ENCODE measurements at places on chromosomes 6 and 20.

DNA sequence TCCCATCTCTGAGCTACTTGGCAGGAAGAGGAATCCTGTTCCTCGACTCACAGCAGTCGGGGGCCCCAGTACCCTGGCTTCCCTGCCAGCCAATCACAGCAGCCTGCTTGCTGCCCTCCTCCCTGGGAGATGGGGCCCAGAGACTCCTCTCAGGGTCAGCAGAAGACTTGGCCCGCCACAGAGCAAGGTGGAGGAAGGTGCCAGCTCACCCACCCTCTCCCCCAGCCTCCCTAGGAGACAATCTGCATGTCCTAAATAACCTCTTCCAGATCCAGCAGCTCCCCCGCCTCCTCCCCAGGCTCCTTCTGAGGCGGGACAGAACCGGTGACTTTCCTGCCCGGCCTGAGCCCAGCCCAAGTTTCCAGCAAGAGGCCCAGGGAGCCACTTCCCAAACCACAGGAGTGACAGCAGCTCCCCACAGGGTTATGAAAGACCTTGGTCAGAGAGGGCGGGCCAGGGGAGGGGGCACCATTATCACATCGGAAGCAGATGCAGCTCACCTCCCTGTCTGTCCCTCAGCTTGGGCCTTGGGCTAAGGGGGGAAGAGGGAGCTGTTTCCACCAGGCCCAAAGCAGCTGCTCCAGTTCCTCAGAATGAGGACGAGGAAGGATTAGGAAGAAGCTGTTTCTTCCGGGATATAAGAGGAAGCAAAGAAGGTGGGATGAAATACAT lies 2.3 kb downstream of the CCND3 start:
- DNase-seq = peak; percentile 92

- DNase-seq = no peak
Observed at GRCh38 chr6:42279966-42280629, 62.4 kb upstream of the MRPS10 start.

DNA sequence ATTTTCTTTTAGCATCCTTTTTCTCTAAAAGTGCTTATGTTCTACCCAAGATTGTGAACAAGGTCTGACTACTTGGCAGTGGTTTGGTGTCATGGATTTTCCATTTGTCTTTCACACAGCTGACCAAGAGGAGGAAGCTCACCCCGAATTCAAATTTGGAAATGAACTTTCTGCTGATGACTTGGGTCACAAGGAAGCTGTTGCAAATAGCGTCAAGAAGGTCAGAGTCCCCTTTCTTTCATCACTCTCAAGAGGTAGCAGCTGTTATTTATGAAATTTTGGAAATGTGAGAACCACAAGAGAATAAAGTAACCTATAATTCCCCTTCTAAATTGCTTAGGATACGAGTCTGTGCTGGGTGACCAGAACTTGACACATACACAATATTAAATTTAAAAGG lies 113.0 kb upstream of the LAMP5 start:
- no peak for DNase-seq

DNA sequence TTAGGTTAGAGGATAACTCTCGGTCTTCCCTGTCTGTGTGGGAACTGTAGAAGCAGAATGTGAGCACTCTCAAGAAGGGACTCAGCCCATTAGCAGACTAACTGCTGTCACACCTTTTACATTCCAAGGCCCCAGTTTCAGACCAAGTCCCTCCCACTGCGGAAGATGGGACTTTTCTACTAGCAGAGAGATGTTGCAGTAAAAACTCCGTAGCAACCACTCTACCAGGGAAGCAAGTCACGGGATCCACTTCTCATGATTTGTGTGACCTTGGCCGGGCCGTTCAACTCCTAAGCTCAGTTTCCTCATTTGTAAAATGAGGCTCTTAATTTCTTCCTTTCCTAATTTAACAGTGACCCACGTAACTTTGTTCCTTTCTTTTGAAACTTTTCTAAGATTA lies 77.1 kb upstream of the SLC4A11 start:
- no peak for DNase-seq

DNA sequence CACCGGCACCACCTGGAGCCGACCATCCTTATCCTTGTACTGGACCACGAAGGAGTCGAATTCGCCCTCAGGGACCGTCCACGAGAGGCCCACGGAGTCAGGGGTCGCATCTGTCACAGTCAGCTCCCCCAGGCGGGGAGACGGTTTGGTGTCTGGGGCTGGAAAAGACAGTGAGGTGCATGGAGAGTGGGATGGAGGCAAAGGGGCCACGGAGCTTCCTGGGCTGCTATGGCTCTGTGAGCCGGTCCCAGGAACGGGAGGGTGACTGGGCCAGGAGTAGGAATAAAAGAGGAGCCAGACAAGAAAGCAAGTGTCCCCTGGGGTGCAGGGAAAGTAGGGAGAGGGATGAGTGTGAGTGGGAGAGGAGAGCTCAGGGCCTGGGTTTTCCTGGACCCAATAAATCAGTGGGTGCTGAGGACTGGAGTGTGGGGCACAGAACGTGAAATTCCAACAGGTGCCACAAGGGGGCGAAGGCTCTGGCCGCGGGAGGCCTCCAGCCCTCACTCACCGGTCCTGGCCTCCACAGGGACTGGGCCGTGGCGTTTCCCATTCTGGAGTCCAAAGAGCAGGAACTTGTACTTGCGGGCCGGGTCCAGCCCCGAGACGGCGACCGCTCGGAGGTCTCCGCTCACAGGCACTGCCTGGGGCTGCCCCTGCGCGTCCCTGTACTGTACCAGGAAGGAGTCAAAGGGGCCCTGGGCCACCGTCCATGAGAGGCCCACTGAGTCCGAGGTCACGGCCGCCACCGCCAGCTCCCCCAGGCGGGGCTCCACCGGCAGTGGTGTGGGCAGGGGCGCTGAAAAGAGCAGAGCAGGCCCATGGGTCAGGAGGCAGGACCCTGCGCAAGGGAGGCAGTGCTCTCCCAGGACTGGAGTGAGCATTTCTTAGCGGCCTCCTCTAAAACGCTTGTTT lies 9.9 kb downstream of the CYP21A2 start:
- peak; percentile 73 for DNase-seq

DNA sequence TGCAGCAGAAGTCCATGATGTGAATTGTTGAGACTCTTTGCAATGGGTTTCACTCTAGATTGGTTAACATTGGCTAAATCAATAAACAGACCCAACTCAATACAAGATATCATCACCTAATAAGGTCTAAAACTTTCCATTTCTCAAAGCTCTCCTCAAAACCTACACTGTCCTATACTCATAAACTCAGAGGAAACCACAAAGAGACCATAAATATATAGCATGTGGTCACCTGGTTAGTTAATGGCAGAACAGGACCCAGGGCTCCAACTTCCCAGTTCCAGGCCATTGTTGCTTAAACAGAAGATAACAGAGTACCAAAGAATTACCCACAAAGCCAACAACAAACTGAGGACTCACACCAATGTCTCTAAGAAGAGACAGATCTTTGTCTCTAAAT lies 12.0 kb downstream of the RTN4IP1 start:
- DNase-seq = no peak

- no peak for DNase-seq
Observed at GRCh38 chr6:23268348-23268747, 699.0 kb downstream of the HDGFL1 start.

GRCh38 chr6:11341867-11342266 lies 109.4 kb upstream of the NEDD9 start:
- no peak for DNase-seq

- DNase-seq = no peak
Observed at GRCh38 chr20:48012401-48012974, 227.2 kb upstream of the SULF2 start.

- no peak for DNase-seq
Observed at GRCh38 chr6:25113436-25113835, 165.7 kb upstream of the CARMIL1 start.

DNA sequence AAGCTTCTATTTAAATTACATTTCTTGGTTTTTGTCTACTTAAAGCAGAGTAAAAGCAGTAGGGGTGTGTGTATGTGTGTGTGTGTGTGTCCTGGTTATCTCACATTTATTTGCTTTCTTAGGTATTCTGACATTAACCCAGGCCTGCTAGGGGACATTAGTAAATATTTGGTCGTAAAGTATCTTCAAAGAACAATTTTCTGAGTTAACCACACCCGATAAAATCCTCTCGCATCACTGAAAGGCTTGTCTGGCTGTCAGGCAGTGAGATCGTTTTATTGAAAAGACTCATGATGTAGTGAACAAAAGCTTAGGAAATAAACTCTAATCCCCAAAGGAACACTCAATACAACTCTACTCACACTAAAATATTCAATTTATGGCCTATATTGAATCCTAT lies 77.9 kb downstream of the ZNF217 start:
- no peak for DNase-seq

DNA sequence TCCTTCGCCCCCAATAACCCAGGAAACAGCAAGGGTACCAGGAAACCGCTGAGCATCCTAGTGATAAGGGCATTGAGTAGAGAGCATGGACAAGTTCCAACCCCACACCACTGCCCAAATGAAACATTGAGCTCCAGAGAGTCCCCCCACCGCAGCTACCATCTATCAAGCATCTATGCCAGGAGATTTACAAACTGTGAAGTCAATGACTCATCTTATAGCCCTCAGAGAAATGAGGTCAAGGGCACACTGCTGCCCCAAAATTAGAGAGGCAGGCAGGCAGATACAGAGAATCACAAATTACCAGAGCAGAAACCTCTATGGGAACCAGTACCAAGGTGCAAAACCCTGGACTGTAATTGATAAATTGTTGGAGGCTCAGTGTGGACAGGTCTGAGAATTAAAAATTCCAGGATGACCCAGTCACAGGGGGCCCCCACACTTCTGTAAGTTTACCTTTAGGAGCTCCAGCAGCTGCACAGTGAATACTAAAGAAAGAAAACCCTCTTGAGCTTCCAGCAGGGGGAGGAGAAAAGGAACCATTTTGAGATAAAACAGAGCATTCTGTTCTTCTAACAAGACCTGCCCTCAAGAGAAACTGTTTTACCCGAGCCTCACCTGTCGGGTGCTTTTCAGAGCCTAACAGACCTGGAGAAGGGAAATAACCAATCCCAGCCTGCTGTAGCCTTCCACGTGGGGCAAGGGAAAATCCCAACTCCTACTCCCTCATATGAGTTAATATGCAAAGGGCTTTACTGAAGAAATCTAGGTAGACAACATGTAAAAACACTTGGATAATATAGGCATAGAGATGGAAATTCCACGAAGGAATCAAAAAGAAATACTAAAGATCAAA lies 118.0 kb upstream of the ARID1B start:
- peak; percentile 19 for DNase-seq

DNA sequence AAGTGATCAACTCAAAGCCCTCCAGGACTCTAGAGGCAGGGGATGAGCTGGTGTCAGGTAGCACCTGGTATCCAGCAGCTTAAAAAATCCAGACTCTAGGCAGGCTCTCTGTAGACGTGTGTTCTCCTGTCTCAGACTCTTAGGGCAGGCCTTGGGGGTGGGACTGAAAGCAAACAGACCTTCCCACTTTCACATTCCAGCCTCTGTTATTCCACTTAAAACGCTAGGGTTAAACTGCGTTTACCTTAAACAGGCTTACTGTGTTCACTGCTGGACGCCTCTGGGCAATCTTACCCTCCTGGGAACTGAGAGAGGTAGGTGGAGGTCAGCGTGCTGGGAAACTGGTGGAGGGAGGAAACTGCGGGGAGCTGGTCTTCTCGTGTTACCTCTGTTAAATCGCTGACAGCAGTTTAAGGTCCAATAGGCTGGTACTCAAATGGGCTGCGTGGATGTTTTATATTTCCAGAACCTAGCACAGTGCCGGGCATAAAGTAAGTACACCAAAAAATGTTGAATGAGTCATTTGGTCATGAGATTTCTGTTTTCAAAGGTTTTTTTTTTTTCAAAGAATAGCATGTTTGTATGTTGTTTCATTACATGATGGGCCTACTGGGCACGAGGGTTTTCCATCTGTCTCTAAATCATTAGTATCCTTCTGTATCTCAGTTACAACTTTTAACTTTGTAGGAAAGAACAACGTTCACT lies at the start of gene GCNT2:
Gene GCNT2 (plus strand): TSS at position 248 of the 705 bp plus-strand sequence. CDS start 7,561 bp downstream, outside the sequence.
- DNase-seq = peak; percentile 68

GRCh38 chr6:34018026-34018425 lies 127.9 kb downstream of the GRM4 start:
- DNase-seq = no peak

DNA sequence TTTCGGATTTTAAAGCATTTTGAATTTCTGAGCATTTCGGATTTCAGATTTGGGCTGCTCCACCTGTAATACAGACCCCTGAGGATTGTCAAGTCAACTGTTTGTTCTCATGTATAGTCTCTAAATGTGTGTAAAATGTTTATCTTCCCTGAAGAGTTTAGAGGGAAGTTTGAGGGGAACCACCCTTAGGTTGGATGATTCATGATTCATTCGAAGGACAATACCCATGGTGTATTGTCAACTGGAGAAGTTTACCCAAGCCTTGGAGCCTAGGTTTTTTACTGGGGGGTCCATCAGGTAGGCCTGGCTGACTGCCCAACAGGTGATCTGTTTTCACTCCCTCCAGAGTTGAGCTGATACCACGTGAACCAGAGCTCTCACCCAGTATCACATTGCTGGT lies 18.9 kb downstream of the GSTA4 start:
- DNase-seq = no peak

Measured in hematopoietic multipotent progenitor cell treated with erythropoietin and hydrocortisone succinate and interleukin-3 and kit ligand, for 6 days (in vitro differentiated cells).